Stimulated activated CD4-positive, alpha-beta T cell treated with anti-CD3 and anti-CD28 coated beads, Interleukin-2, amount 100 ng/mL, for 24 hours (primary cell): ENCODE measurements at places on chromosomes 4 and X.

GRCh38 chr4:1469607-1470392 is 63.6 kb upstream of the NKX1-1 start:
- DNase-seq = no peak

- no peak for DNase-seq
These were observed 22.4 kb upstream of the STIM2 start for GRCh38 chr4:26837993-26838842.

DNA sequence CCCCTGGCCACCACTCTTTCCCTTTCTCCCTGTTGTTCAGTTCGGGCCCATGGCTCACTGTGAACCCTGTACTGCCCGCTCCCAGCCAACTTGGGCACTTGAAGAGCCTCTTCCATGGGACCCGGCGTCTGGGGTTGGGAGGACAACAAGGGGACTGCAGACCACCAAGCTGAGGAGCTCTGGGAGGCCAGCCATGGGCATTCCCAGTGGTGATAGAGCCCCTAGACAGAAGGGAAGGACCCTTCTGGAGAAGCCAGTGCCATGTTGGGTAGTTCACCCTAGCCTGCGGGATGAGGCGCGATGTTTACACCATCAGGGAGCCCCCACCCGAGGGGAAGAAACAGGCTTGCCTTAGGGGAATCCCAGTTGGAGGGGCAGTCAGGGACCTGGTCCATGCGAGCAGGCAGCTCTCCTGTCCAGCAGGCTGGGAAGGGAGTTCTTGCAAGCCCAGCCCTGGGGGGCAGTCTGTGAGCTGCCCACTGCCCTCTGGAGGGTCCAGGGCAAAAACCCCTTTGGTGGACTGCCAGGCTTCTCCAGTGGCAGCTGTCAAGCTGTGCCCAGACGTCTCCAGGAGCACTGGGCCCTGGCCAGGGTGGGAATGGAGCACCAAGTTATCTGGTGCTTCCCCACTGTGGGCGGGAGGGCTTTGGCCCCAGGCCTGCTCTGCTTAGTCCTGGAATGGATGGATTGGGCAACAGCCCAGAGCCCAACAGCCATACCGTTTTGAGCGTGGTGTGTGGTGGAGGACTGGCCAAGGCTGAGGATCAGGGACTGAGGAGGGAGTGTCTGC is 23.7 kb upstream of the UBA1 start:
- no peak for DNase-seq

DNA sequence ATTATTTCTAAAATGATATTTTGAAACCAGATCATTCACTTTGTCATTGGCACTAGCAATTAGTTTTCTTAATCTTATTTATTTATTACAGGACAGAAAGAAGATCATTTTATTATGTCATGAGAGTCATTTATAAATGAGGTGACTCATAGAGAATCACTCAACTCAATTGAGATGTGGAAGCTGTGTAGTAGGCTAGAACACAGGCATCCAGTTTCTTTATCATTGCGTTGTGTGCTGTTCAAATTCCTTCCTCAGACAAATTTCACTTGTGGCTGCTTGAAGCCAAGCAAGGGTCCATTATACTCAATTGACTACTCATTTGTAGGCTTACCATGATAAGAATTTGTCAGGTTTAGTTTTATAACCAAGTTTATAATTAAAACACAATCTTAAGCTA is 87.6 kb downstream of the MRPL1 start:
- DNase-seq = no peak

GRCh38 chr4:13180701-13181100 is 303.4 kb downstream of the RAB28 start:
- no peak for DNase-seq

DNA sequence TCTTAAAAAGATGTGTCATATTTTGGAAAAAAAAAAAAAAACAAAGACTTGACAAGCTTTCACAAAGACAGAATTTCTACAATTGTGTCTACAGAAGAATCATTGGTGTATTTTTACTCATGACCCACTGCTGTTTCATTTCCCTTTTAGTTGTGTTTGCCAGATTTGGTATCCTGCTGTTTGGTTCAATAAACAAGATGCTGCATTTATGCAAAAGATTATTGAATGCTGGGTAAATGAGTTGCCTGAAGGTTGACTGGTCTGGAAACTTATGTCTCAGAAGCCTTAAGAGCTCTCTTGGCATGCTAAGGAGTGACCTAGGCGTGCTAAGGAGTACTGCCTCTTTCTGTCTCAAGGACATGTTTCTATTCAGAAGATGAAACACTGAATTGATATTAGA is 64.9 kb upstream of the NPY2R start:
- no peak for DNase-seq

DNA sequence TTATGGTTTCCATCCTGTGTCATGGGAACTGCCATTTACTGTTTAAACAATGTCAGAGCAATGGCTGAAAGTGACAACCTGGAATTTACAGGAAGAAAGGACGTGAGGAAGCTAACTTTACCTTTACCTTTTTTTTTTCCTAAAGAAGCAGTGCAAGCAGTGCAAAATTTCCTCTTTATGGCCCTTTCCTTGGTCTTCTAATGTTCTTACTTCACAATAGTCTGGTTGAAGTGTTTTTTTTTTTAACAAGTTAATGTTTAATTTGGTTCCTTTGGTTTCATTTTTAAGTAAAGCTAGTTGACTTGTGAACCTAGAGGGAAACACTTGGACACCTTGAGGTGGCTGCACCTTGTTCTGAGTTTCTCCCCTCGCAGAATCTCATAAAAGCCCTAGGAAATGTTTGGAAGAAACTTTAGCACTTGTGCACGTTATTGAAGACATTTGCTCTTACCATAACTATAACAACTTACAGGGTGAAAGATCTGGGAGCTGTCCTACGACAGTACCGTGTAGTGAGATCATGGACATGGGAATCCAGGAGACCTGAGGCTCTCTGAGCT is 1.8 kb downstream of the SGMS2 start:
- DNase-seq = no peak

- DNase-seq = no peak
These were observed 3.3 kb downstream of the CXCL1 start for GRCh38 chr4:73872316-73873108.

DNA sequence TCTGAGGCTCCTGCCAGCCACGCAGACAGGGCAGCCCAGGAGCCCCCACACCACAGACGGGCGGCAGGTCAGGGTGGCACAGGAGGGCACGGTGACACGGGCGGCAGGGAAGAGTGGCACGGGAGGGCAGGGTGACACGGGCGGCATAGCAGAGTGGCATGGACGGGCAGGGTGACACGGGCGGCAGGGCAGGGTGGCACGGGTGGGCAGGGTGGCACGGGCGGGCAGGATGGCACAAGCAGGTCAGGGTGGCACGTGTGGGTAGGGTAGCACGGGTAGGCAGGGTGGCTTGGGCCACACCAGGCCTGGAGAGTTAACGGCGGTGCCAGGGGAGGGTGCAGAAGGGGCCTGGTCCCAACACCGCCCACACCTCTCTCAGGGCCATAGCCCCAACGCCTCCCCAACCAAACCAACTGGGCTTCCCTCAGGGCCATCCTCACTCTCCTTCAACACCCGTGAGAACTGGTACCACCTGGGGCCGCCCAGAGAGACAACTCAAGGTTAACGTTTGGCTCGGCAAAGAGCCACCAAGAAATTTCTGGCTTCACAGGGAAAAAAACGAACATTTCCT is 3.4 kb downstream of the CTBP1 start:
- no peak for DNase-seq

DNA sequence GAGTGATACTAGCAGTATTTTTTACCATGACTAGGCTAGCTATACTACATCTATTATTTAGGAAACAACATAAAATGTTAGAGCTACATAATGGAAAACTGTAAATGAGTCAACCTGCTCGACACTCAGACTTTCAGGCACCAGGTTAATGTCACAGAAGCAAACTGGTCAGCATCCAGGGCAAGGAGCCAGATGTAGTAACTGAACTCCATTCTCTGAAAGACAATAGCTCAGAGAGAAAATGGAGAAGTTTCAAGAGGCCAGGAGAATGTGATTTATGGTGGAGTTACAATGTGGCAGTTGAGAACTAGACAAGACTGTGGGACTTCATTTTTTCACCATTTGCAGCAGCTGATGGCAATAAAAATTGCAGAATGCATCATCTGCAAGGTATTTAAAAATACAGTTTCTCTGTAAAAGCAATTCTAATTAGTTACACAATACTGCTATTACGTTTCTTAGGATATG is 342.7 kb upstream of the PABPC4L start:
- no peak for DNase-seq

DNA sequence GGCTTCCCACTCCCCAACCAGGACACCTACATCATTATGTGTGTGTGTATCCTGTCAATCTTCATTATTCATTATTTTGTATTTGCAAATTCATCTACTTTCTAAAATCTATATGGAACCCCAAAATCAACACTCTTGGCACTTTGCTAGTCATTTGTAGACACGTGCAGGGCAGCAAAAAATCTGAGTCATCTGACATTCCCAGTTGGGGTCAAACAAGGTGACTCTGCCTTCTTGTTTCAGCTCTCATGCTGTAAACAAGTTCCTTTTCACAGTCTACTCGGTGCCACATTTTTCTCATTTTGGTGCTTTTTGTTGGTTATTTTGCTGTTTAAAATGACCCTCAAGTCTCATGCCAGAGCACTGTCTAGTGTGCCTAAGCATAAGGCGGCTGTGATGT is 5.9 kb downstream of the MRFAP1L1 start:
- no peak for DNase-seq

GRCh38 chrX:46712764-46713163 is 46.2 kb downstream of the SLC9A7 start:
- DNase-seq = no peak

GRCh38 chr4:113773756-113774155 is 12.2 kb upstream of the CAMK2D start:
- no peak for DNase-seq

DNA sequence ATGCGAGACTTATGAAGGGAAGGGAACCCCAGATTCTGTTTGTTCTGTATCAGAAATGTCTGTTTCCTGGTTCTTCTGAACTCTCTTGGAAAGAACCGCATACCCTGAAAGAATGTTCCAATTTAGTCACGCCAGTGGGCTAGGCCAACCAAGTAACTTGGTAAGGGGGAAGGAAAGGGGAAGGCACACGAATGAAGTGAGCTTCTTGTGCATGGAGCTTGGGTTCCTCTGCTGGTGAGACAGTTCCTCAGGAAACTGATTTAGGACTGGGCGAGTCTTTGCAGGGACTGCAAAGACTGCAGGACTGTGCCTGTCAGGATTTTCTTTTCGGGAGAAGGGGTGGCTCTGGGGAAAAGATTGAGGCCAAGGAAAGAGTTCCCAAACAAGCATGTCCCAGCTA is 35.6 kb downstream of the FRMPD3 start:
- no peak for DNase-seq

- no peak for DNase-seq
These were observed 472.5 kb upstream of the RPS6KA3 start for GRCh38 chrX:20739038-20739745.

DNA sequence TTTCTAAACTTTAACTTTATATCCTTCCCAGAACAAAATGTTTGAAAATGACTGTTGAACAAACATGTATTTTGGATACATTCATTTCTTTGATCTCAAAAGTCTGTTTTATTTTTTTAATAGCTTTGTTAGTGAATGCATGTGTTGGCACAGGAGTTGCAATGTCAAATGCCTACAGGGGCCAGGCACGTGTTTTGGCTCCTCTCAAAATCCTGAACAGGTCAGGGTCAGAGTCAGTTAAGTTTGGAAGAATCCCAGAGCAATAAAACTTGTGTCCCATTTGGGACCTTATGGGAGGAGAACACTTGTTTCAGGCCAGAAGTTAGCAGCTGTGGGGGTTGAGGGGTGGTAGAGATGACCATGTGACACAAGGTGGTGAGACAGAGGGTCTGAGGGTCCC is 29.0 kb upstream of the CCDC110 start:
- DNase-seq = no peak

DNA sequence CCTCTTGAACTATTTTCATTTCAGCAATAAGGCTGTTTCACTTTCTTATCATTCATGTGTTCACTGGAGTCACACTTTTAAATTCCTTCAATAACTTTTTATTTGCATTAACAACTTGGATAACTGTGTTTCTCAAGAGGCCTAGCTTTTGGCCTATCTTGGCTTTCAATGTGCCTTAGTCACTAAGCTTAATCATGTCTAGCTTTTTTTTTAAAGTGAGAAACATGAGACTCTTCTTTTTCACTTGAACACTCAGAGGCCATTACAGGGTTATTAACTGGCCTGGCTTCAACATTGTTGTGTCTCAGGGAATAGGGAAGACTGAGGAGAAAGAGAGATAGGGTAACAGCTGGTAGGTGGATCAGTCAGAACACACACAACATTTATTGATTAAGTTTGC is 64.0 kb upstream of the VCX2 start:
- no peak for DNase-seq

GRCh38 chr4:173529477-173530325 is at the start of gene HAND2:
Gene HAND2 (minus strand): TSS chr4:173530229. CDS start chr4:173529289, 940 bp downstream.
- DNase-seq = no peak

DNA sequence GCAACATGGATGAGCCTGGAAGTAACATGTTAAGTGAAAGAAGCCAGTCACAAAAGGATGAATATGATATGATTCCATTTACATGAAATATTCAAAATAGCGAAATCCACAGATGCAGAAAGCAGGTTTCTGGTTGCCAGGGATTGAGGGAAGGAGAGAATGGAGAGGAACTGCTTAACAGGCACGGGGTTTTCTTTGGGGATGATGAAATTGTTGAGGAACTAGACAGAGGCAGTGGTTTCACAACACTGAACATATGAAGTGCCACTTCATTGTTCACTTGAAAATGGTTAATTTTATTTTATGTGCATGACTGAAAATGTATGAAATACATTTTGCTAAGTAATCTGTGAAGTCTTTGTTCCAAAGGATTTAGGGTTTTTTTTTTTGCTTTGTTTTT is 182.5 kb upstream of the TBL1X start:
- DNase-seq = no peak

GRCh38 chr4:132564920-132565319 is 584.2 kb upstream of the PCDH10 start:
- no peak for DNase-seq

DNA sequence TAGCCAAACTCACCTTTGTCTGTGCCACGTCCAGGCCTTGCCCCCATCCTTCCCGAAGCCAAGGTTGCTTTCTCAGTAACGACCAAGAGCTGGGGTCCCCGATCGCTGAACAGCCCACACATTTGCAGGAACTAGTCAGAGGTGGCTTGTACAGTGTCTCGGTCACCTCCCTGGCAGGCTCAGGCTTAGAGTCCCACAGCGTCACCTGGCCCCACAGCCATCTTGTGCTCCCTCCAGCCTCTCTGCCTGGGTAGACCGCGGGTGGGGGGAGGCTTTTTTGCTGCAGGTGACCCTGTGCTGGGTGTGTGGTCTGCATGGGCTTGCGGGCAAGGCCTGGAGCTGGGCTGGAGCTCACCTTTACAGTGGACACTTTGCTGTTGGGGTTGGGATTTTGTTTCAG is 60.2 kb downstream of the PSAPL1 start:
- no peak for DNase-seq

- DNase-seq = no peak
These were observed 377.9 kb upstream of the EMCN start for GRCh38 chr4:100895556-100896197.

GRCh38 chr4:68592673-68593072 is 16.6 kb upstream of the UGT2B17 start:
- DNase-seq = no peak

- no peak for DNase-seq
These were observed 14.3 kb downstream of the FAM9C start for GRCh38 chrX:13029887-13030771.

- DNase-seq = no peak
These were observed 219.1 kb upstream of the AMOT start for GRCh38 chrX:113059714-113060113.
